A172 (cell line): ENCODE measurements at places on chromosomes 1 and 21.

GRCh38 chr1:177983482-177984135 is 13.8 kb upstream of the SEC16B start:
- no peak for DNase-seq

- no peak for DNase-seq
Measured at GRCh38 chr1:19606817-19607642, 37.1 kb upstream of the NBL1 start.

DNA sequence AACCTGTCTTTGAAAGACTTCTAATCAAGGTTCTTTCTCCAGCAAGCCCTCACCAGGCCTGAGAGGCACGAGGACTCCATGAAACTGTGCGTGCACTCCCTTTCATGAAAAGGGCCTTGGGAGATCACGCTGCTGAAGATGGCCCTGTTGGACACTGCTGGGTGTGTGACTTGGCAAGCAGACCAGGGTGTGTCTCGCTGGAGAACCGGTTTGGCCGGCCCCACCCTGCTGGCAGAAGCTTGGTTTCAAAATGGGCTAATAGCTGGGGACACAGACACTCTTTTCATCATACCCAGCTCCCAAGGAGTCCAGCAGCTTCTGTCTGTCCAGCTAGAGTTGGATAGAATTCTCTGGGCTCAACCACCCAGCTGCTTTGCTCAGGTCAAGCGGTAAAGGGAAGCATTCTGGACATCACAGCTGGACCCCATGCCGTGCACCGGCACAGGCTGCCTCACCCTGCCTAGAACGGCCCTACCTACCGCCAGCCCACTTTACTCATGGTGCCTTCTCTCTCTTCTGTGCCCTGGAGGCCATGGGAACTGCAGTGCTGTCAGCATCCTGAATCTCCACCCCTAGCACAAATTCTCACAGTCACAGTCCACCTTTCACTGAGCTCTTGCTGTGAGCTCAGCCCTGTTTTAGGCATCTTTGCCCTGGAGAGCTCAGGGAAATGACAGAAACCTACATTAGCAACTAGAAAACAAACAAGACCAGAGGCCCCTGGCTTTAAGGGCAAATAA is 24.6 kb downstream of the PKP1 start:
- DNase-seq: peak; percentile 35

- DNase-seq: no peak
Measured at GRCh38 chr1:202964791-202965410, 2.2 kb downstream of the CYB5R1 start.

DNA sequence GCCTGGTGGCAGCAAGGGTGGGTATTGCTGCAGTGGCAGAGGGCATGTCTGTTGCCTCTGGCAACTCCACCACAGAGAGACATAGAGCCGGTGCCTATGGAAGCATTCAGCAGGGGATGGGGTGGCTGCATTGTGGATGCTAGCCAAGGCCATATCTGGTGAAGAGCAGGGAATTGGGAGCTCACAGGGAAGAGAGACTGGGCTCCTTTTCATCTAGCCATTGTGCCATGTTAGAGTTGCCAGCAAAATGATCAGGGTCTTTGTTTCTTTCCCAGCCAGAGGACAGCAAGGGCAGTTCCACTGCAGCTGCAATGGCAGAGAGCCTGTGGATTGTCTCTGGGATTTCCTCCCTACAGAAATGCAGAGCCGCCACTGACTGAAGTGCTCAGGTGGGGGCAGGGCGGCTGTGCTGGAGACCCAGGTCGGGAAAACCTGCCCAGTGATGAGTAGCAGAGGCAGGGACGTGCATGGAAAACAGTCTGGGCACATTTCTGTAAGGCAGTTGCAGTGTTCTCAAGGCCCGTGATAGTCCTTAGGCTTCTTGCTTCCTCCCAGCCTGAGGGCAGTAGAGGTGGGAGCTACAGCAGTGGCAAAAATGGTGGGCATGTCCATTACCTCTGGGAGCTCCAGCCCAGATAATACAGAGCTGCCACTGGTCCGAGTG is 40.2 kb upstream of the CYP4X1 start:
- DNase-seq: no peak

DNA sequence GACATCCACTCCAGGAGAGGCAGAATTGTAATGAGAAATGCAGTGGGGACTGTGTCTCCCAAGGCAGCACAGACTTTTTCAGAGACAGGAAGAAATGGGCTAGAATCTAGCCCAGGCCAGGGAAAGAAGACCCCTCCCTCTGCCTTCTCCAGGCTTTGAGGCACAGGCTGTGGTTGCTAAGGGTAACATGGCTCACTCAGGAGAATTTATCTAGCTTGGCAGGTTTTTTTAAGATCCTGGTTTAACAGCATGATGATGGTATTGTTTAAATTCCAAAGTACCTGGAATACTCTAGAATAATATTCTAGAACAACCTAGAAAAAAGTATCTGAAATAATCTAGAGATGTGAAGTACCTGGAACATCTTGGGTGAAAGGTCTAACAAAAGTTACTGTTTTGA is 125.6 kb downstream of the URB2 start:
- DNase-seq: no peak

- no peak for DNase-seq
Measured at GRCh38 chr1:220787069-220787619, 431 bp downstream of the MTARC1 start.

GRCh38 chr1:23718482-23718881 is 24.8 kb upstream of the ELOA start:
- peak; percentile 33 for DNase-seq

DNA sequence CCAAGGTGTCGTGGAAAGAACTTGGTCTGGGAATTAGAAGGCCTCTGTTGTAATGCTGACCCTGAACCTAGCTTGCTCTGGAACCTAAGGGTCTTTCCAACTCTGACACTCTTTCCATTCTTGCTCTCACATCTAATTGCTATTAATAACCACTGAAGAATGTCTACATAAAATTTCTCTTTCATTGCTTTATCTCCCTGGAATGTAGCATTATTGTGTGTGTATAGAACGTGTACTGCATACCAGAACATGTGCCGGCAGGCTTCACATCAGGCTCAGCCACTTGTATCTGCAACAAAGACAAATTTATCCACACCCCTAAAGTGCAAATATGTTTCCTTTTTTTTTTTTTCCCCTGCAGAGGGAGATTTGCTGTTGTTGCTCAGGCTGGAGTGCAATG is 13.9 kb upstream of the LAX1 start:
- DNase-seq: peak; percentile 62

- DNase-seq: no peak
Measured at GRCh38 chr1:81006502-81006901, 794.2 kb upstream of the ADGRL2 start.

- DNase-seq: no peak
Measured at GRCh38 chr1:6585841-6586240, 6.0 kb downstream of the ZBTB48 start.
